GM23338 (cell line): ENCODE measurements at places on chromosomes 3 and 15.

- peak; percentile 85 for DNase-seq
Measured at GRCh38 chr3:180855364-180855763, 57.1 kb upstream of the FXR1 start.

DNA sequence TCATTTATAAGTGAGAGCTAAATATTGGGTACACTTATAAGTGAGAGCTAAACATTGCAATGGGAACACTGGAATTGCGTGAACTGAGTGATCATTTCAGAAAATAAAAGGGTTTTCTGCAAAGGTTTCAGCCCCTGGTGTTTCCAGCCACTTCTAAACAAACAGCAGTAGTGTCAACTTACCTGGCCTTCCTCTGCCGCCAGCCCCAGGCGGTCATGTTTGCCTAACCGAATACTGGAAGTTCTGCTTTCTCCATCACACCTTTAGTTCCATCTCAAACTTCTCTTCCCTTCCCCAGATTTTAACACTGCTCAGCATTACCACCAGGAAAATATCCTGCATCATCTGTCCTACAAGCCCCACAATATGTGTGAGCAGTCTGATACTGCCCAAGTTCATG, 58.6 kb downstream of the MRPL3 start:
- no peak for DNase-seq

- DNase-seq: no peak
Measured at GRCh38 chr3:112741983-112742382, 101.0 kb upstream of the CCDC80 start.

DNA sequence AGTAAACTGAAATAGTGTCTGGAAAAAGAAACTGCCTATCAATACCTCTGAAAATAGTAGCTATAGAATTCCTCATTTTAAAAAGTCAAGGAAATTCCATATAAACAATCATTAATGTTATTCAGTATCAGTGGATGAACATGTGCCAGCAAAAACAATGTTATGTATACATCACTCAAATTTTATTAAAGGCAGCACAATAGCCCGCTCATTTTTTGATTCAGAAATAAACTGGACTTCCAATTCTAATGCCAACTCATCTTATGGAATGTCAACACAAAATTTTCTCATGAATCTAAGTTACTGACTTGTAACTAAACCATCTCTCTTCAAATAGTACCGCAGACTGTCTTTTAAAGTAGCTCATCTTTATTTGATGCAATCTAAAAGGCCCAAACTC, 19.0 kb downstream of the THBS1 start:
- no peak for DNase-seq

DNA sequence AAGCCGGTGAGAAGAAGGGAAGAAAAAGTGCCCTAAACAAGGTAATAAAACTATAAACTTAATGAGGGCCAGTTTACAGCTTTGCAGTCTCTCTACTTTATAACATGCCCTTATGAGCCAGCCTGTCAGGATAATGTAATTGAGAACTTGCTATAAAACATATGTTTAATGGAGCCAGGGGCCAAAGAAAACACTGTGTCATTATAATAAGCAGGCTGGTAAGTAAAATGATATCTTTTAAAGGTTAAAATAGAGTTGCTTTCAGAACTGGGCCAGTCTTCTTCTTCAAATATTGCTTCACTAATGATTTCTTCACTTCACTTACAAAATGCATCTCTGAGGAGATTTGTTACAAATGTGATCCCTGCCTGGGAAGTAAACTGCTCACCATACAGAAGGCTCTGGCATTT, 192.5 kb downstream of the SHOX2 start:
- no peak for DNase-seq

DNA sequence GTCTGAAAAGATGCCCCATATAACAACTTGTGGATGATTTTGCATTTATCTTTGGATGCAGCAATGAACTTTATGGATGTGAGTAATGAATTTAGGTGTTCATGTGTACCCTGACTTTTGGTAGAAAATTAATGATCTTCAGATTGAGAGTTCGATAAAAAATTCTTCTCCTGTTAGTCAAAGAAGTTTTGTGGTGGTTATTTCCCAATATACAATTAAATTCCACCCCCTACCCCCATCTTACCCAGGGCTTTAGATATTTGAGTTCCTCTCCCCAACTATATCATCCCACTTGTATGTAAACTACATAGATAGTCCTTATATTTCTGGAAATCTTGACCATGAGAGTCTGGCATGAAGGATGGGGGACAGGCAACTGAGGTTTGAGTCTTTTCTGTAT, 126.1 kb upstream of the ALDH1A3 start:
- DNase-seq: no peak

- no peak for DNase-seq
Measured at GRCh38 chr3:155481089-155481488, 187.6 kb upstream of the STRIT1 start.

- DNase-seq: no peak
Measured at GRCh38 chr3:42014458-42014920, 52.6 kb upstream of the ULK4 start.

DNA sequence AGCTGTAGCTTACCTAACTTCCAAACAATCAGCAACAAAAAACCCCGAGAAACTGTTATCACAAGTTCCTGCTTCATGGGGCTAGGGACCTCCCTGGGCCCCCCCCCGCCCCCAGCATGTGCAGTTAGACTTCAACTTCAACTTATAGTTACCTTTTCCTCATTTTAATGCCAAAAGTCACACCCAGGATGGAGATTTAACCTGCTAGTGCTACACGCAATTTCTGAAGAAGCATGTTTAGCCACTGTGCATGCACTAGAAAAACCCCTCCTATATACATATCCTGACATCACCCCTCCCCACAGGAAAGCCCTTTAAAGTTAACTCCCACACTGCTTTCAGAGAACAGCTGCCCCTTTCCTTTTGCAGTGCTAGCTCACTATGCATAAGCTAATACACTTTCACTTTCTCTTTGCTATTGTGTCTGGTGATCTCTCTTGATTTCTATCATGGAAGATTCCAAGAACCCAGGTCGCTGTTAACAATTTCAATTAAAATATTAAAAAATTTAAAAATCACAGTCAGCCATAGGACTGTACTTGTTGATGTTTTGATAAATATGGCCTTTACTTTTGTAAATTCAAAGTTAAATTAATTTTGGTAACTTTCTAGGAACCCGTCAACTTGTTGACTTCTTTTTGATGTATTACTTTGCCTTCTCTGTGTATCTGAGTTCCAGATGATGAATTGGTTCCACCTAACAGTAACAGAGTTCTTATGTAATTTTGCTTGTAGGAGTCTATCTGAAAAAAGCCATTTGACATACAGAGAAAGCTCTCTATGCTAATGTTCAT, 75.2 kb upstream of the ACAD9 start:
- peak; percentile 63 for DNase-seq

DNA sequence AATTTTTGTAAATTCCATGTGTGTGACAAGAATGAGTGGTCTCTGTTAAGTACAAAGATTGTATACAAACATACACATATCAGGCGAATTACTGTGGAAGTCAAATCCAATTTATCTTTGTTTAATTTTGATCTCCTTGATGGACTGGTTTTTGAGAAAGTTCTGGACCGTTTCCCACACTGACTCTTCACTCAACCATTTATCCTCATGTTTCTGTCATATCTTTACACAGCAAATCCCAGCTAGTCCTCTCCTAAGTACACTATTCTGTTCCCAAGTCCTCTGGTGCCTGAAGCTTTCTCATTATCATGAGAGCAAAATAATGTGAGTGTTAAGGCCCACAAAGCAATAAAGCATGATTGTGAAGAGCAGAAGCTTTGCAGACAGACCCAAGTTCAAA, 189.9 kb downstream of the WNT5A start:
- DNase-seq: no peak

DNA sequence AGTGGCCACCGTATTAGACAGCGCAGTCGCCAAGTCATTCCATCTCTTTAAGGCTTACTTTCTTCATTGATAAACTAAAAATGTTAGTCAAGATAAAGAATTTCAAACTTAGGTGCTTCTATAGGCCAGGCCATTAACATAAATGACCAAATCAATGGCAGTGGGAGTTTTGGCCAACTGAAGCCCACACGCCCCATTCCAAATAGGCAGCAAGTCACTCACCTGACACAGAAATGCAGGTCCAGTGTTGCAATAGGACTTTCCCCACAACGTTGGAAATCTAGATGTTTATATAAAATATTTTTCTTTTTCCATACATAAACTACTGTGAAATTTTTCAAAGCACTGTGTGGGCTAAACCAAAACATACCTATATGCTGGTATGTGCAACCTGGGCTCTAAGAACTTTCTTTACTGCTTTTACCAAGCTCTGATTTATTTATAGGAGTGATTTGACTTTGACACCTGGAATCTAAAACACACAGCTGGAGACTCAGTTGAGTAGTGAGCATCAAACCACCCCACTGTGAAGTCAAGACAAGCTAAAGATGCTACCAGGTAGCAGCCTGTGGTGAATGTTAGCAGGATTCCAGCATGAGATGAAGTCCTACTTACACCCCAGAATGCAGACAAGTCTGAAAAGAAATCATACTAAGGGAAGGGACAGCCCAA, 15.1 kb downstream of the GOLIM4 start:
- no peak for DNase-seq

DNA sequence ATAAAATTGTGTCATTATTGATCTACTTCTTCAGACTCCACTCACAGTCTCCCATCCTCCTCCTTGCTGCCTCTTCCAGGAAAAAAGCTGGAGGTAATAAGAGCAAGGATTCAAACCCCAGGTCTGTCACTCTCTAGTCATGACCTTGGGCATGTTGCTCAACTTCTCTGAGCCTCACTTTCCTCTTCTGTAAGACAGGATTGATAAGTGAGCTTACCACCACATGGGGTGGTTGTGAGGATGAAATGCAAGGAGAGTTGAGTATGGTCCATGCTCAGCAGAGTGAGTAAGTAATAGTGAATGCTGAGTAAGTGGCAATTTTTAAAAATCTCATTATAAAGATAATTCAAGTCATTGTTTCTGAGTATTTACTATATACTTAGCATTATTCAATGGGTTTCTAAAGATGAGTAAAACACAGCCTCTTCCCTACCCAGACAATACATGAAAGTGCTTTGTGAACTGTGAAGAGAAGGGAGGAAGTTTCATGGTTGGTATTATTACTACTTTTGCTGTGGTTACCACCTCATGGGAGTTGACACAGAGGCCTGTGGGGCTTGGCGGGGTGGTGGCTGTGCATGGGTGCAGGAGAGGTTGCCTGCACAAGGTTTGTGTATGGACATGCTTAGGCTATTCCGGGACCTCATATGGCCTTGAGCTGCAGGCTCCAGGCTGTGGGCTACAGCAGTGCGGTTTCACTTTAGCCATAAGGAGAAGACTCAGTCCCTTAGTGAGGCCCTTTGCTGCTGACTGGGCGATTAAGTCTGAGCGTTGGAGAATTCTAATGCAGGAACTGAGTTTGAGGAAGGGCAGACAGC, 30.0 kb downstream of the SLC6A11 start:
- no peak for DNase-seq

DNA sequence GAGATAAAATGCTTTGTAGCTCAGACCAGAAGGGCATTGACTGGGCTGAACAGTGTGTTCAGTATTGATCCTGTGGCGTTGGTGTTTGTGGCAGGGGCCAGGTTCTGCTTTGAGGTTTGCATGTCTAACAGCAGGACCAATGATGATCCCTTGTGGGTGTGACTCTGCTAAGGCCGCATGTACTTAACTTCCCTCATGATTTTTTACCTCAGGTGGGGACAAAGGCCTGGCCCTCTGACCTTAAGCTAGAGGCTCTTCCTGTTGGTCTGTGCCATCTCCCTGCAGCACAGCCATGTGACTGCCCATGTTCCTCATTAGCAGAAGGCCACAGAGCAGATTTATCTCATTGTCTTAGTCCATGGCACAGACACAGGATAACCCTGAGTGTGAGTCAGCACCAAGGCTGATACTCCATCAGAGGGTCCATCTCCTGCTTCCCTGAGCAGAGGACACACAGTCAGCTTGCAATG, 34.3 kb upstream of the BSN start:
- no peak for DNase-seq

- DNase-seq: no peak
Measured at GRCh38 chr15:55683376-55683775, 59.6 kb downstream of the PRTG start.

DNA sequence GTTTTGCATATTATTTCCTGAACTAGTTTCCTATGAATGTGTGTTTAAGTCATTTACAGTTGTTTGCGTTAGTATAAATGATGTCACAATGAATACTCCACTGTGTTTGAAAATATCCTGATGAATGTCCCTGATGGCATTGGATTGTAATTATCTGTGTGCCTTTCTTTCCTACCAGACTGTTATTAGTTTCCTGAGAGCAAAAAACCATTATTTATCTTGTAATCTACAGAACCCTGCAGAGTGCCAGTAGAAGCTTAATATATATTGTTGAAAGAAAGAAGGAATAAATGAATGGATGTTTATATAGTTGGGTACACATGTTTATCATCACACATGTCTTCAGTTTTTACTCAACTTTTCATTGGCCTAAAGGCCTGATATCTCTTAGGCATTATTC, 312.6 kb downstream of the AGBL1 start:
- no peak for DNase-seq

DNA sequence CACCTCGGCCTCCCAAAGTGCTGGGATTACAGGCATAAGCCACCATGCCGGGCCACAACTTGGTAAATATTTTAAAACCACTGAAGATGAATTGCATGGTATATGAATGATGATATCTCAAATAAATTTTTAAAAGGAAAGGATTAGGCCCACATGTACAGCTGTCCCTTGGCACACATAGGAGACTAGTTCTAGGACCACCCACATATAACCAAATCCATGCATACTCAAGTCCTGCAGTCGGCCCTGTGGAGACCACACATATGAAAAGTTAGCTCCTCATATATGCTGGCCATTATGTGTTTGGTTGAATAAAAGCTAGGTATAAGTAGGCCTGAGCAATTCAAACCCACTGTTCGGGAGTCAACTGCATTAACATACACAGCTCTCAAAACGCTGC, 10.6 kb downstream of the CLPX start:
- DNase-seq: no peak

DNA sequence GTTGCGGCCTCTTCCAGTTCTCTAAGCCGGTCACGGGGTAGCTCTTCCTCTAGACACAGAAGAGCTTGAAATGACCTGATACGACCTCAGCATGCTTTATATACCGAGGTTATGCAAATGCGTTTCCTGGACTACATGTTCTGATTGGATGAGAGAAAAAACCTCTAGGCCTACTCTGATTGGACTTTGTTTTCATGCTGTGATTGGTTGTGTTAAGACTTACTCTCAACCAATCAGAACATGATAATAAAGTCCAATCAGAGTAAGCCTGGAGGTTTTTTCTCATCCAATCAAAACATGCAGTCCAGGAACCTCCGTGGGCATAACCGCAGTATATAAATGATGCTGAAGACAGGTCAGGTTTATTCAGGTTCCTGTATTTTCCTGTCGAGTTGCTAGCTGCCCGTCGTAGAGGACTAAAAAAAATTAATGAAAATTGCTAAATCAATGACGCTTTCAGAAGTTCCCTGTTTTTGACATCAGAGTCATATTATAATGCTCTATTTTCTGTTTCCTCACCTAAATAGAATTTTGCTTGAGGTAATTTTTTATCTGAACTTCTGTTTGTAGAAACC, 177.4 kb downstream of the POTEB3 start:
- no peak for DNase-seq

DNA sequence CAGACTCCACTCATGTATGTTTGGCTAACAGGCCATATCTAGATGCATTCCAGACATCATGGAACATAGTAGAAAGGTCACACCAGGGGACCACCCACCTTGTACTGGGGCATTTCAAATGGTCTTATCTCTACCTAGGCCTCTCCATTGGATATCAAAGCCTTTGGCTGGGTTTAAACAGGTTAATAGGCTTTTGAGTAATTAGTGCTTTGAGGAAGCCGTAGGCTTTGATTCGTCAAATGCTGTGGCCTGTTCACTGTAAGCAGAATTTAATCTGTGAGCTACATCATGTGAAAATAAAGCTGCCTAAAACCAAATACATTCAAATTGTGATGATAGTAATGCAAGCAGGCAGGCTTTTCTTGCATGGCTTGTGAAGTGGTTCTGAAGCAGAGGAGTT, 129.5 kb downstream of the ST8SIA2 start:
- DNase-seq: no peak
